Foreskin melanocyte (primary cell): ENCODE measurements at places on chromosomes 11 and 22.

DNA sequence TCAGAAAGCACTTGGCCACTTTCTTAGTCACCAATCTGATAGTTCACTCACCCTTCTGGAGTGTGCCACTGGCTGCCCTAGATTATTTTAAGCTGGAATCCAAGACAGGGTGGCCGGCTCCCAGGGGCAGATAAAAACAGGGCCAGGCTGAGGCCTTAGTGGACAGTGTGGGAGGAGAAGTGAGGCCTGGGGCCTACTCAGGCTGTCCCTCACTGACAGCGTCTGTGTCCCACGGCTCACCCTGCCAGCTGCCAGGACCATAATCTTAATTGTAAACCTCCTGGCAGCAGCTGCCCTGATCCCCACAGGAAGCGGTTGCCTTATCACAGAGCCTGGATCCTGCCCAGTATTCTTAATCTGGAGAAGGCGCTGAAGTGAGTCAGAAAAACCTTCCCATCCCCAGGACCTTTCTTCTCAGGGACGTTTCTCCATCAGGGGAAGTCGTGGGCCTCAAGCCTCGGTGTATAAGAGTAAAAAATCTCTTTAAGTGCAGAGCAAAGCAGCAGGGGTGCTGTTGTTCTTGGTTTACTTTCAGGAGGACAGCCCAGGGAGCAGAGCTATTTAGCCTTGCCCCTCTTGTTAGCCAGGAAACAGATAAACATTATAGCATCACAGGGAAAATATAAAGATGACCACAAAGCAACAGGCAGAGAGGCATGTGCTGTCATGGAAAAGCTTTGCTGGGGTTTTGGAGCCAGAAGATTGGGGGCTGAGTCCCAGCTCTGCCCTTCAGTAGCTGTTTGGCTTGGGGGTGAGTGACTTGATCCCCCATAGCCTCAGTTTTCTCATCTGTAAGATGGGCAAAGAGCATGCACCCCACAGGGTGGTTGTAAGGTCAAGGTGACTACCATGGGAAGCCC is 39.6 kb downstream of the TSPAN18 start:
- no peak for DNase-seq

DNA sequence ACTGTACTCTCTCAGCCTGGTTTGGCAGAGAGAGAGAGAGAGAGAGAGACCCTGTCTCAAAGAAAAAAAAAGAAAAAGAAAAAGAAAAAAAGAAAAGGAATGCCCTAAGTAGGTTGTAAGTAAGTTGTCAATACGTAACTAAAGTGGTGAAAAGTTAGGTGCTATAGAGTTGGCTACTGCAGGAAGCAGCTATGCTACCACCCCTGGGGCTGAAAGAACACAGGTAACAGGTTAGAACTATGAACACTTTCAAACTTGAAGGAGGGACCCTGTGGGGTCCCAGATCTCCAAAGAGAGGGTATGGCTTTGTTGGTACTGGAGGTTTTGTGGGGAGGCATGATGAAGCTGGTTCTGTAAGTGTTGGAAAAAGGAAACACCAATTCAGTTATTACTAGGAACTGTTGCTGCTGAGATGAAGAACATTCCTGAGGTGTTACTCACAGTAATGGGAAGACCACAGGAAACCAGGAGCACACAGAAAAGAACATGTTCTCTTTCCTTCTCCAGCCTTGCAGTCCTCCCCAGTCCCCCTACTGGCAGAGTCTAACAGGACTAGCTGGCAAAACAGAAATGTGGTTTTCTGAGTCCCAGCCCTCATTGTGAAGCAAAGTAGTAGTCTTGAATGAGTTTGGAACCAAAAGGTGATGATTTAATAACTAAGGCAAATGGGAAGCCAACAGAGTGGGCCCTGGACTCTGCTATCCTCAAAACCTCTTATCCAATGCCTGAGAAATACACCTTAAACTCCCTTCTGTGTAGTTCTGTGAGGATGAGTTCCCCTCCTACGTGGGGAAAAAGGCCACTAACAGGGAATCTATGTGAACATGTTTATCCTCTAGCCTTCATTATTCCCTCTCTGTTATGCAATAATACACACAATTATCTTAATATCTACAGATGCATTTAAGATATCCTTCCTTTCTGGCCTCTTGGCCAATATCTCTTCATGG is 427.0 kb upstream of the DDI1 start:
- peak; percentile 75 for DNase-seq

GRCh38 chr11:115303929-115304531 is 200.2 kb downstream of the CADM1 start:
- no peak for DNase-seq

DNA sequence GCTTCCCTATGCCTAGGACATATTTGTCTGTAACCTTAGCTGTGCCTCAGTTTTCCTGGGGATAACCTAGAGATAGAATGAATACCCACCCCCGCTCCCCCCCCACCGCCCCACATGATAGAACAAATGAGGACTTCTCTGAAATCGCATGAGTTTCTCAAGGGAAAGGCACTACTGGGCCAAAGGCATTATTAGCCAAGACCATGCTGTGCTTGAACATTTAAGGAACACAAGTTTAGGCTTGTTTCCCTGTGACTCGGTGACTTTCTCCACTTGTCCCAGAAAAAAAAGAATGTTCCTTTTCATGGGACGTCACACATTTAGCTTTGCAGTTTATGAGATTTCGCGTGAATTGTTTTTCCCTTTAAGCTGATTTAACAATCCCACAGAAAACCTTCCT is 51.4 kb upstream of the CRTAM start:
- no peak for DNase-seq
